ENCODE measurements at places on chromosomes 1 and 21.

- no peak for DNase-seq
These were observed 846 bp upstream of the PER3 start for GRCh38 chr1:7783178-7783711.

DNA sequence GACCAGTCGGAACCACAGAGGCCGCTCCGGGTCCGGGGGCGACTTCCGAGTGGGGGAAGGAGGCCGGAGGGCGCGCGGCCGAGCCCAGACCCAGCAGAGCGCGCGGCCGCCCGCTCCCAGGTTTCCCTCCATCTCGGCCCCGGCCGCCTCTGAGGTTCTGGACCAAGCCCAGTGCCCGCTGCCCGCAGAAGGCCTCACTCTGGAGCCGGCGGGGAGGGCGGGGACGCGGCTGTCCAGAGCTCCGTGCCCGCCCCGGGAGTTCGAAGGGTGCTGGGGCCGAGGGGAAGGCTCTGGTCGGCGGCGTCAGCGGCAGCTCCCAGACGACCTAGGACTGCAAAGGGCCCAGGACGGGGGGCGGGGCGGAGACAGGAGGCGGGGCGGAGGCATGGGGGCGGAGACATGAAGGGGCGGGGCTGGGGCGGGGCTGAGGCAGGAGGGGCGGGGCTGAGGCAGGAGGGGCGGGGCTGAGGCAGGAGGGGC lies 48.0 kb upstream of the SLC19A1 start:
- peak; percentile 73 for DNase-seq

- no peak for DNase-seq
These were observed 12.0 kb downstream of the HMGB4 start for GRCh38 chr1:33875862-33876261.

- no peak for DNase-seq
These were observed 20.4 kb downstream of the AIM2 start for GRCh38 chr1:159056069-159056698.

DNA sequence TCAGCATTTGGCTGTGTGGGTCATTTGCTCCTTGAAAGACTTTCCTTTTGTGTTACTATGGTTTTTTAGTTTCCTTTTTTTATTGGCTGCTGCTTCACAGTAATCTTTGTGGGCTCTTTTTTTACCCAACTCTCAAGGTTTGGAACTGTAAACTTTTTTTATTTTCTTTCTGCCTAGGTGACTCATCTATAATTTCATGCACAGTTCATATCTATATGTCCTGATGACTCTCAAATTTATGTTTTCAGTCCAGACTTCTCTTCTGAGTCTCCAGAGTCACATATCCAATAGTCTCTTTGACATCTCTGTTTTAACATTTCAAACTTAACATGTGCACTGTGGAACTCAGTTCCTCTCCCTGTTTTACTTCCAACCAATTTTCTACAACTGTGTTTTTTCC lies 83.4 kb downstream of the ATF6 start:
- no peak for DNase-seq

GRCh38 chr1:240602189-240602588 lies 9.8 kb downstream of the GREM2 start:
- no peak for DNase-seq

DNA sequence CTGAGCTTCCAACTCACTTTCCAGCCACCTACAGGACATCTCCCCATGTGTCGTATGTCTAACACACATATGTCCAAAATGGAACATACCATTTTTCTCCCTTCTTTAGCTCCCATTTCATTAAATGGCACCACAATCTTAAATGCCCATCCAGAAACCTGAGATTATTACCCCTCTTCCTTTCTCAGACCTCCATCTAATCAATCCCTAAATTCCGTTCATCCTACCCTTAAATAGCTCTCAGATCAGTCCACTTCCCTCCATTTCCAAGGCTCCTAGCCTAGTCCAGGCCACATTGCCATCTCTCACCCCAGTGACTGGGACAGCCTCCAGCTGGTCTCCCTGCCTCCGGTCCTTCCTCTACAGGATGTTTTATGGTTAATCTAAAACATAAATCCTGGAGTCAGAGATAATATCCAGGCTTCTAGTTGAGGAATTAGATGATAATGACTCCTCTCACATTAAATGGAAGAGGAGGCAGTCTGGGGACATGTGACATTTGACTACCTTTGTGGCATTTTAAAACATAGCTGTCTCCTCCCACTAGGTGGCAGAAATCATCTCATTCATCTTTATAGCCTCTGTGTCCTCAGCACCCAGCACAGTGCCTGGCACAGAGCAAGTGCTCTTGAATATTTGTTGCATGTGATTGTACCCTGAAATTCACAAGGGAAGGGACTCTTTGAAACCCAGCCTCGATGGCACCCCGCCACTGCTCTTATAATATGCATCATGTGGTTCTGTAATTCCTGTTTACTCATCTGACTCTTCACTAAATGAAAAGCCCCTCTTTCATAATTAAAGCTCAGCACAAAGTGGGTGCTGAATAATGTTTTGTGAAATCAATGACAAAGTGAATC lies 102.3 kb downstream of the TMEM53 start:
- DNase-seq = peak; percentile 14
